ENCODE measurements at places on chromosomes 3 and 15. TPM values are rescaled to one million over a fixed set of nuclear protein-coding genes. Genes with fewer than 3 reads are reported as not detected.

The CELSR3 gene
- 11.6 TPM for total RNA-seq

The CCDC9B gene
- total RNA-seq: 0.24 TPM

The PRR20G gene
- not detected for total RNA-seq

- H3K36me3 ChIP-seq: peaks cover 17% of the 10 kb centered on the region
- H3K4me3 ChIP-seq: peak overlapping the region; percentile 29
- no peak for DNase-seq
- H3K4me1 ChIP-seq: peaks cover 17% of the 10 kb centered on the region
- H3K27me3 ChIP-seq: peaks cover 2% of the 10 kb centered on the region
- peak overlapping the region; percentile 14 for H3K27ac ChIP-seq
These were observed 89.7 kb downstream of the EEFSEC start for GRCh38 chr3:128242818-128243601.

DNA sequence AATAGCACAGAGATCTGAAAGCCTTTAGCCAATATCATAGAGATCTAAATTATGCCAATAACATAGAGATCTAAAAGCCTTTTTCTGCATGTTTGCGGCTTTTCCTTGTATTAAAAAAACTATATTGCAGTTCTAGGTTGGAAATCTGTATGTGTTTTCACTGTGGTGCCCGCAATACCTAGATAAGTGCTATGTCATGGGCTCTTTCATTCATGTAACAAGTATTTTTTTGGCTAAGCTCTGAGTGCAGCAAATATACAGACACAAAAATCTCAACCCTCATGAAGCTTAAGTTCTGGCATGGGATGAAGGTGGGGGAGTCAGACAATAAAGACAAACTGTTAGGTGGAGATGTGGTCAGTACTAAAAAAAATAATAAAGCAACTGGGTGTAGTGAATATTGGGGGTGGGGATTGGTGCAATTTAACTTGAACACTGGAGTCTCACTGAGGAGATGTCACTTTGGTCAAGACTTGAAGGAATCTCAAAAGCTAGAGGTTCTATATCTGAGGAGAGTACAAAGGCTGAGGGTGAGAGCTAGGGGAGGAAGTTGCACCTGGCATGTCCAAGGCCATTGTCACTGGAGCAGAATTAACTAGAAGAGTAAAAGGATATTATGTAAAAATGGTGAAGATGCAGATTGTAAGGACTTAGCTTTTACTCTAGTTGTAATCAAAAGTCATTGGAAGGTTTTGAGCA, 973 bp downstream of the BUB1B start:
- no peak overlapping the region for H3K4me3 ChIP-seq
- no peak overlapping the region for H3K27ac ChIP-seq
- H3K27me3 ChIP-seq: no peaks in the 10 kb centered on the region

- H3K27me3 ChIP-seq: peaks cover 25% of the 10 kb centered on the region
- H3K4me3 ChIP-seq: no peak overlapping the region
- no peaks in the 10 kb centered on the region for H3K4me1 ChIP-seq
- no peaks in the 10 kb centered on the region for H3K36me3 ChIP-seq
These were observed 13.2 kb upstream of the RPL32 start for GRCh38 chr3:12854565-12854964.

DNA sequence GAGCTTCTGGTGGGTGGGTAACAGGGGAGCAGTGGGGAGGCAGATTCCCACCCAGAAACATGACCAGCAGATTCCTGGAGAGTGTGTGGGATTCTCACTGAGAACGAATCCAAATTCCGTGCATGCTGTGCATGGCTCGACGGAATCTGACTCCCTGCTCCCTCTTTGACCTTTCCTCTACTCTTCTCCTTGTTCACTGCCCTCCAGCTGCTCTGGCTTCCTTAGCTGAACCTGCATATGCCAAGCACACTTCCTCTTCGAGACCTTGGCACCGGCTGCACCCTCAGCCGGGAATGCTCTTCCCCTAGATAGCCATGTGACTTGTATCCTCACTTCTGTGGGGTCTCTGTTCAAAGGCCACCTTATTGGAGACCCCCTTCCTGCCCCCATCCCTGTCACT, 6.3 kb downstream of the INSYN1 start:
- no peak overlapping the region for H3K4me3 ChIP-seq
- no peaks in the 10 kb centered on the region for H3K4me1 ChIP-seq
- no peak overlapping the region for H3K27ac ChIP-seq
- H3K36me3 ChIP-seq: no peaks in the 10 kb centered on the region
- DNase-seq: no peak

- no peak for DNase-seq
- no peaks in the 10 kb centered on the region for H3K4me1 ChIP-seq
- H3K4me3 ChIP-seq: no peak overlapping the region
- H3K36me3 ChIP-seq: no peaks in the 10 kb centered on the region
- no peak overlapping the region for H3K27ac ChIP-seq
- H3K27me3 ChIP-seq: peaks cover 8% of the 10 kb centered on the region
These were observed 37.4 kb downstream of the ZNF860 start for GRCh38 chr3:32018757-32019564.

DNA sequence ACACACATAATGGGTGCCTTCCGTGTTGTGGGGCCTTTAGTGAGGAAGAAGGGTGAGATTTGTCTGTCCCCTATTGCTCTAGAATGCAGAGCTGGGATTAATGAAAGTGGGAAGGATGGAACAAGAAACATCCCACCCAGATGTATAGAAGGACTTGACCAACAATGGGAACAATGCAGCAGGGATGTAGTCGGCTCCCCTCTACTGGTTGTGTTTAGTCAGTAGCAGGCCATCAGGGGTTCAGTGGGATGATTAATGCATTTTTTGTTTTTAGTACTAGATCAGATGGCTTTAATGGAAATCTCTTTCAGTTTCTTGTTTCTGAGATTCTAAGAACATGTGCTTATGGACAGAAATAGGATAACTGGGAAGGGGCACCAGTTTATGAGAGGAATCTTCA, 156.0 kb upstream of the ROPN1 start:
- H3K27ac ChIP-seq: no peak overlapping the region
- DNase-seq: no peak
- no peaks in the 10 kb centered on the region for H3K4me1 ChIP-seq
- H3K4me3 ChIP-seq: no peak overlapping the region

GRCh38 chr15:76158226-76158625, 98.4 kb downstream of the TMEM266 start:
- H3K4me1 ChIP-seq: no peaks in the 10 kb centered on the region
- H3K27ac ChIP-seq: no peak overlapping the region
- no peak overlapping the region for H3K4me3 ChIP-seq
- no peaks in the 10 kb centered on the region for H3K36me3 ChIP-seq
